Activated T-helper 2 cell treated with anti-CD3 and anti-CD28 coated beads, Interferon-gamma antibody, Interleukin-2, Interleukin-4, amounts not matched to agents 10 μg/mL and 5 μg/mL and 100 μg/mL, durations not matched to agents 14 hours and 24 hours and 36 hours (primary cell): ENCODE measurements at places on chromosomes 6 and 20. TPM values are rescaled to one million over a fixed set of nuclear protein-coding genes. Genes with fewer than 3 reads are reported as not detected.

GRCh38 chr6:133348846-133349245, 107.7 kb downstream of the EYA4 start:
- H3K4me1 ChIP-seq = no peaks in the 10 kb centered on the region
- H3K36me3 ChIP-seq = no peaks in the 10 kb centered on the region

DNA sequence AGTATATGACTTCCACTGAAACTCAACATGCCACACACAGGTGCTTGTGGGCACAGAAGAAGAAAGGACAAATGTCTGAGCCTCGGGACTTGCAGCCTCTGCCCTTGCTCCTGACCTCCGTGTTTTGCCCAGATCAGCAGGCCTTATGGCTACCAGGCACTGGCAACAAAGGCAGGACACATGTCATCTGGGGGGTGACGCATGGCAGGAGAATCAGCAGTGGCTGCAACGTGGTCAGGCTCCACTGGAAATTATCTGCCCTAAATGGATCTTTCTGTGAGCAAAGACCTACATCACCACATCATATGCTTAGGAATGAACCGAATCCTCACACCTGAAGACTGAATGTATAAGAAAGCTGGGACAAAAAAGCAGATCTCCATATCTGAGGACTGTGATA, 78.9 kb downstream of the ELOVL5 start:
- H3K4me1 ChIP-seq = peaks cover 18% of the 10 kb centered on the region
- no peaks in the 10 kb centered on the region for H3K27me3 ChIP-seq
- peaks cover 82% of the 10 kb centered on the region for H3K36me3 ChIP-seq
- H3K27ac ChIP-seq = no peak overlapping the region
- DNase-seq = no peak

DNA sequence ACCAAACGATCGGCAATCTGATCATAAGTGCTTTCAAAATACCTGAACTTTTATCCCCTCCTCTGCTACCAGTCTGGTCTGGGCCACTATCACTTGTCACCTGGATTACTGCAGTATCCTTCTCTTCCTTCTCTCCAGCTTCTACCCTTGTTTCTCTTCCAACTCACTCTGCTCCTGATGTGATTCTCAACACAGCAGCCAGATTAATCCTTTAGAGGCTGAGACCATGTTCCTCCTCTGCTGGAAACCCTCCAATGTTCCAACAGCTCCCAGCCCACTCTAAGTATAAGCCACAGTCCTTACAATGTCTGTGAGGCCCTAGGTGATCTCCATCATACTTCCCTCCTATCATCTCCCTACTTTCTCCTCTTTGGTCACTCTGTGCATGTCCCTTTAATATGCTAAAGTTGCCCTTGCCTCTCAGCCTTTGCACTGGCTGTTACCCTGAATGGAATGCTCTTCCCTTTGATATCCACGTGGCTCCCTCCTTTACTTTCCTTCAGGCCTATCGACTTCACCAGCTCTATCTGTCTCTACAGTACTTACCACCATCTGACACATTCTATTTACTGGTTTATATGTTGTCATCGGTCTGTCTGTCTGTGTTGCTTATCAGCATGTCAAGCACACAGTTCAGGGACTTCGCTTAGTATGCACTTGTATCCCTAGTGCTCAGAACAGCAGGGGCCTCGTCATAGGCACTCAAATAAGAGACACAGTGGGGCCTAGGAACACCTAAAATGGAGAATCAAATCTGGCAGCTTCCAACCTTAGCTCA, 35.0 kb upstream of the RNF24 start:
- no peaks in the 10 kb centered on the region for H3K36me3 ChIP-seq
- H3K27me3 ChIP-seq = peaks cover 6% of the 10 kb centered on the region
- no peak for DNase-seq
- H3K27ac ChIP-seq = no peak overlapping the region
- no peak overlapping the region for H3K4me3 ChIP-seq

The SNAI1 gene
- 1.3 and 1.6 TPM in 2 replicates for total RNA-seq

DNA sequence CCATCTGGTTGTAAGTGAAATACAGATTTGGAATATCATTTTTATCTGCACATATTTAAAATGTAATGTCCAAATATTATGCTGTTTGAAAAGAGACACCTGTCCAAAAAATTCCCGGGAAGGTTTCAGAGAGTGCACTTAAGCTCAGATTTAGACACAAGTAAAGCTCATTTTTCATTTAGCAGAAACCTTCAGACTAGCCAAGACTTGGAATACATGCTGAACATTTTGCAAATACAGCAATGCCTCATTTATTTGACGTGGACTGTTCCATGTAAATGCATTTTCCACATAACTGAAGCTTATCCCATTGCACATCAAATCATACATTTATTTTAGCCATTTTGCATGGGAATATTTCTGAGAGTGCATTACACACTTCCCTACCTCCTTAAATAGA, 280.7 kb downstream of the ZNF217 start:
- no peaks in the 10 kb centered on the region for H3K36me3 ChIP-seq
- H3K27me3 ChIP-seq = no peaks in the 10 kb centered on the region
- no peak overlapping the region for H3K27ac ChIP-seq
- no peak overlapping the region for H3K4me3 ChIP-seq
- no peak for DNase-seq

GRCh38 chr6:10343320-10343719, 71.6 kb downstream of the TFAP2A start:
- H3K27ac ChIP-seq = no peak overlapping the region
- no peaks in the 10 kb centered on the region for H3K27me3 ChIP-seq
- no peaks in the 10 kb centered on the region for H3K4me1 ChIP-seq
- no peaks in the 10 kb centered on the region for H3K36me3 ChIP-seq
- H3K4me3 ChIP-seq = no peak overlapping the region

DNA sequence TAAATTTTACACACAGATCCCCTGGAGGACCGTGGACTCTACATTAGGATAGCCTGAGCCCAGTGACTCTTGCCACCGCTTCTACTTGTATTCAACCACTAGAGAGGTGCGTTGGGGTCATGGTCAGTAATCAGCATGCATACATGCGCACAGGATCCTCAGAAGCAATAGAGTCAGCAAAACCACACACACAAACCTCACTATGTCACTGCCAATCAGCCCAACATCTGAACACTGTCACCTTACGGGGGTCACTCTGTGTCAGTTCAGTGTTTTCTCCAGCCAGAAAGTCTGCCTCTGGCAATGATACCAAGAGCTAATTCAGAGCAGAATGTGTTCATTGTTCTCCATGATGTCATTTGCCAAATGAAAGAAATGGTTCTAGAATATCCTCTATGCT, 225.3 kb downstream of the KHDC1L start:
- DNase-seq = no peak

The DDX39B gene
- 579 and 583 TPM in 2 replicates for total RNA-seq
